Heart right ventricle (tissue), 16 donors: ENCODE measurements at places on chromosomes 5 and 9. TPM values are rescaled to one million over a fixed set of nuclear protein-coding genes. Genes with fewer than 3 reads are reported as not detected.

Gene LPCAT1
- total RNA-seq: 5.6 TPM

Gene SLC36A3
- not detected for total RNA-seq

Gene PCDHB10
- 0.67 TPM for total RNA-seq

Gene MYMK
- total RNA-seq: not detected

Gene NME5
- 4.8 TPM for total RNA-seq

Gene SLC6A3
- 0.19 TPM for total RNA-seq

Gene FSD1L
- total RNA-seq: 7.4 TPM

Gene NXNL2
- not detected for total RNA-seq

Gene SHB
- total RNA-seq: 22.5 TPM

Gene SPATA31C1
- total RNA-seq: not detected

Gene SLC46A2
- not detected for total RNA-seq

Gene GLDC
- total RNA-seq: not detected

Gene FGF10
- 0.30 TPM for total RNA-seq

Gene GCNT4
- total RNA-seq: 0.33 TPM

Gene PAXX
- total RNA-seq: 14.1 TPM

Gene SMIM33
- not detected for total RNA-seq

Gene SLC6A7
- total RNA-seq: not detected

Gene PIP5KL1
- total RNA-seq: 0.25 TPM

Gene FKBP15
- total RNA-seq: 16.3 TPM

Gene FOXD4
- 0.27 TPM for total RNA-seq
